ENCODE measurements at places on chromosomes 12 and 14.
A peak's percentile ranks its signal among the peaks of the same experiment; 100 is the strongest.

DNA sequence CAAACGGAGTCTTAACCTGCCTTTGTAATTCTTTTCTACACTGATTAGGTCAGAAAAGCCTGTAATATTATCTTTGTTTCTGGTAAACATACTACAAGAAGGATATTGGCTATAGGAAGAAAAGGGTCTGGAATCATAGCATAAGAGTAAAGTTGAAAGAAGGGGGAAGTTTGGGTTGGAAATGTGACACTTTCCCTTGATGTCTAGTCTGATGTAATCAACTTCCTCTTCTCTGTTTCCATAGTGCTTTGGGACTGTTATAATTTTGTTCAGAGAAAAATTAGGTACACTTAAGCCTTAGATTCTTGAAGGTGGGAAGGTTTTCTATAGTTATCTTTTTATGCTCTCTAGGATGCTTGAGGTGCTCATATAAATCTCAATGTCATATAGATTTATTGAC is 322.2 kb downstream of the AEBP2 start:
- DNase-seq = no peak

- no peak for DNase-seq
Measured at GRCh38 chr12:127373559-127373958, 893.4 kb upstream of the TMEM132C start.

- no peak for DNase-seq
Measured at GRCh38 chr12:108833757-108834472, 23.5 kb downstream of the SSH1 start.

- DNase-seq = no peak
Measured at GRCh38 chr12:90627180-90627896, 327.6 kb downstream of the CCER1 start.

- peak; percentile 28 for DNase-seq
Measured at GRCh38 chr12:109461846-109462756, 15.0 kb downstream of the KCTD10 start.

- no peak for DNase-seq
Measured at GRCh38 chr12:95830335-95831089, 28.2 kb upstream of the SNRPF start.

DNA sequence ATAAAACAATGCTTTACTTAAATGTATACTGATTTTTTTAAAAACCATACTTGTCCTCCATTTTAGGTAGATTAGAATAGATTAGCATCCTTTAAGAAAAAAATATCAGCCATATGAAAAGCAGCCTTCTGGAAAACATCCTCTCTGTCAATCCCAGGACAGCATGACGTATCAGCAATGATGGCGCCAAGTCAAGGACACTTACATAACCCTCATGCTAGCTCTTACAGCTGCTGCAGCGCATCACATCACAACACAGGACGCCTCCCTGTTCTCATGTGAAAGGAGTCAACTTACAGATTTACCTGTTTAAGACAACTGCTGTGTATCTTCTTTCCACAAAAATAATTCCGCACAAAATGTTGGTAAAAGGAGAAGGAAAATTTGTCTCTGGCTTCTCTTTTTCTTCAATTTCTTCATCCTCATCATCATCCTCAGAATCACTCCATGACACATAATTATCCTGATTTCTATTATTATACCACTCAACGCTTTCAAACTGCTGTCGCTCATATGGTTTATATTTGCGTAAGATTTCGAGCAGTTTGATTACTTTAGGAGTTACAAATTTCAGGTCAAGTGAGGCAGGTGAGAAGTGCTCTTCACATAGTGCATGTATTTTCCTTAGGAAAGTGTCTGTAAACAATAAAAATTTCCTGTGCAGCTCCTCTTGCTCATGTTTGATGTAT is 33.3 kb downstream of the DICER1 start:
- no peak for DNase-seq

DNA sequence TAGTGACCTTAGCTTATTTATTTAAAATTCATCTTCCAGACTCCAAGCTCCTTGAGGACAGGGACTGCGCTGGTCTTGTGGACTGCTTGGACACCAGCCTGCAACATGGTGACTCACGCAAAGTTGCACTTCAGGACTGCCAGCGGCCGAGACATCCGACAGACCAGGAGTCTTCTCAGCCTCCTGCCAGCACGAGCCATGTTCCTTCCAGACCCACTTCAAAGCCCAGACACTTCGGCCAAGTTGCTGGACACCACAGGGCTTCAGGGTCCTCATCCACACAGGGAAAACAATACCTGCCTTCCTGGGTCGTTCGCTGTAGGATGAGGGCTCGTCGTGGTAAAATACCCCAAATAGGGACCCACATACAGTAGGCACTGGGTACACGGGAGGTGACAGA is 88.7 kb downstream of the BCL11B start:
- no peak for DNase-seq

GRCh38 chr12:49206389-49206788 is 17.5 kb upstream of the TUBA1A start:
- DNase-seq = no peak
